Dorsolateral prefrontal cortex (tissue), 122 donors: ENCODE measurements at places on chromosomes 6 and 20.

GRCh38 chr6:71284785-71285184, 3.8 kb upstream of the OGFRL1 start:
- no peak for DNase-seq

- no peak for DNase-seq
Observed at GRCh38 chr20:43415661-43416430, 41.9 kb upstream of the SRSF6 start.

DNA sequence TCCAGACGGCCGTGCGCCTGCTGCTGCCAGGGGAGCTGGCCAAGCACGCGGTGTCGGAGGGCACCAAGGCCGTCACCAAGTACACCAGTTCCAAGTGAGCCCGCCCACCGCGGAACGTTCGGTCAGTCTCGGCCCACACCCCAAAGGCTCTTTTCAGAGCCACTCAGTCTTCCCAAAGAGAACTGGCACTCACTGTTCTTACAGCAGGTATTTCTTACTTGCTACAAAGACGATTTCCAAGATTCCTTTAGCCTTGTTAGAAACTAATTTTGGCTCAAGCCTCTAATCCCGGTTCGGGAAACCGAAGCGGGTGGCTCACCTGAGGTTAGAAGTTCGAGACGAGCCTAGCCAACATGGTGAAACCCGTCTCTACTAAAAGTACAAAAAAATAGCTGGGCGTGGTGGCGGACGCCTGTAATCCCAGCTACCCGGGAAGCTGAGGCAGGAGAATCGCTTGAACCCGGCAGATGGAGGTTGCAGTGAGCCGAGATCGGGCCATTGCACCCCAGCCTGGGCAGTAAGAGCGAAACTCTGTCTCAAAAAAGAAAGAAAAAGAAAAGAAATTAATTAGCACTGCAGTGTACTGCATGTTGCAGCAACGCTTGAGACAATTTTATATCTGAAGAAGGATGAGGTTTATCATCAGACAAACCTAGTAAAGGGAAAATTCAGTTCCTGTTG, 73.1 kb downstream of the OR2B2 start:
- no peak for DNase-seq

- DNase-seq, result no peak
Observed at GRCh38 chr6:113457198-113457597, 399.9 kb upstream of the MARCKS start.

GRCh38 chr20:22385602-22386305, 198.6 kb downstream of the FOXA2 start:
- DNase-seq, result no peak

GRCh38 chr6:33886673-33887144, 82.9 kb upstream of the MLN start:
- no peak for DNase-seq

DNA sequence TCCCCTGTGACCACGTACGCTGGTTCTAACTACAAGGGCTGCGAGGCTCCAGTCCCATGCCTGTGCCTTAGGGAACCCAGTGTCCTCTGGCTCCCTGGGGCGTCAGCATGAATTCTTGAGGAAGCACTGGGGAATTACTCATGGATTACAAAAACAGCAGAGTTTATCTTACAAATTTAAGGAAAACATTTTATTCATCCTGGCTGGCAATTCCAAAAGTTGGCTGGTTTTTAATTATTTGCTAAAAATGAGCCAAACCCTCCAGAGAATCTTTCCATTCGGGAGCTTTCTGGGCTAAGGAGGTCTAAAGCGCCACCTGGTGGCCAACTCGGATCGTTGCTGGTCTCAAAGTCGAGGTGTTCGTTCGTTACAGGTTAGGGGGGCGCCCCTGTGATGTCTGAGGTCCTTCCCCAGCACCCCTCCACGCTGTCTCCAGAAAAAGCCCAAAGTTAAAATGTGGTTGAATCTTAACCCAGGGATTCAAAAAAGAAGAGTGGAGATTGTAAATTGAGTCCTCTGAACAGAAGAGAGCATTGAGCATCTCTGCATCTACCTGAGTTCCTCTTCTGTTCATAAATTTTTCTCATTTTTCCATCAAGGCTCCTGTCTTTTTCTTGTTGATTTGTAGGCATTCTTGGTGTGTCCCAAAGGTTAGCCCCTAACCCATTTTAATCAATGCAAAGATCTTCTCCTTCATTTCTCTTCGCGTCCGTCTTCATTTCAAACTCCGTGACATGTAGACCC, 99.4 kb downstream of the BFSP1 start:
- peak; percentile 75 for DNase-seq

DNA sequence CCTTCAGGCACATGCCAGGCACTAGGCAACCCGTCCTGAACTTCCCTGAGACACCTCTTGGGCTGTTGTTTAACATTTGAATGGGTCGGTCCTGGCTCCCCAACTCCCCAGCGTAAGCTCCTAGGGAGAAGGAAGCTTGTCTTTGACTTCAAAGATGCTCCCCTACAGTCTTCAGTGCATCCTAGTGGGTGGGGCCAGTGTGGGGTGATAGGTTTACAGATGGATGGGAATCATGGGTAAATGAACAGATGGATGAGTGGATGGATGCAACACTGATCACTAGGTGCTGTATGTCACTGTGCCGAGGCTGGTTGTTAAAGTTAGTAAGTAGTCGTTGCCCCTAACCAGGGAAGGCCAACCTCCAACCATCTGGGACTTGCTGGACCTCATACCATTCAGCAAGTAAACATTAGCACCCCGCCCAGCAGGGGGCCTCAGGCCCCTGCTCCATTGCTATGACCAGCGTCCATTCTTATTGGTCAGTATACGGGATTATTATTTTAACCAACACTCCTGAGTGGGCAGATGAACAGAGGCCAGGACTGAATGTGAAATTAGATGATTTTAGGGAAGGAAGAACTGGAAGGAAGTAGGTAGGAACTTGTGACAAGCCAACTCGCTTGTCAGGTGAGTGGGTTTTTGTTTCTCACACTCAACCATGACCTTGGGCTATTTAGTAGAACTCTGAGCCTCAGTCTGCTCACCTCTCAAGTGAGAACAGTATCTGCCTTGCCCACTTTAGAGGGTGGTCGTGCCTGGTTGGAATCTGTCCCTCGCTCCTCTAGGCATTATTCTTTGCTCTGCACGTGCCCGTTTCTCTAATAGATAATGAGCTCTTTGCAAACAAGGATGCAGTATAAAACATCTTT, 82.9 kb upstream of the FOXP4 start:
- DNase-seq, result peak; percentile 8

- no peak for DNase-seq
Observed at GRCh38 chr6:41551857-41552256, 5.7 kb downstream of the FOXP4 start.

GRCh38 chr20:38296433-38296832, 7.5 kb upstream of the BPI start:
- no peak for DNase-seq

DNA sequence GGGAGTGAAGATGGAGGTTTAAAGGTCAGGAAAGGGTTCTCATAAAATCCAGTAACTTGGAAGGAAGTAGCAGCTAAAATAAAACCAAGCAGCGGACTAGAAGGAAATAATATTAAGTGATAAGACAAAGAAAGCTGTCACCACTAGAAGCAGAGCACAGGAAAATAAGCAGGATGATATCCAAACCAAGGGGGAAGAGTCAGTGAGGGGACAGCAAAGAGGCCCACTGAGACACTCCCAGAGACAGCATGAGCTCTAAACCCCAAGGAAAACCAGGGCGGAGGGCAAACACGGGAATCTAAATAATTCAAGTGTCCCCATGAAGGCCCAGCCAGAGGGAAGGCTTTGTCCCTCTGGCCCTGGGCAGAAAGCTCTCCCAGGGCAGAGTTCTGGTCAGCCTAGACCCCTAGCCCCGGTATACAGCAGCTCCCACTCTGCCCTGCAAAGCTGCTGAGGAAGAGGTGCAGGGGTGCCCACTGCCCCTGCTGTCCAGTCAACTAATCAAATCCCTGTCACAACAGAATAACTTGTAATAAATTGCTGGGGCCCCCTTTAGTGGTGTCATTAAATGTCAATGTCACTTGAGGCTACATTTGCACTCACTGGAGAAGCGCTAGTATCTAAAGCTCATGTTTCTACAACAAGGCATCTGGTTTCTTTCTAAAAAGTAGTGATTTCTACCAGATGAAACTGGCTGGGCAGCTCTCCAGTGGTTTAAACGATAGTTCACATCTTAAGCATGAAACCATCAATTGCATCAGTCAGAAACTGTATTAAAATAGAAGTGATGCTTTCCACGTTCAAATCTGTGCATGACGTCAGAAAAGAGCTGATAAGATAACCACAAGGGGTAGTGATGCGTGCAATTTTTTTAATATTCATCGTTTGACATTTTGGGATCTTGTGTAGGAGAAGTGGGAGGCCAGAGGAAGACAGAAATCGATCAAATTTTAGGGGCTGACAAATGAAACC, 13.6 kb downstream of the PDE10A start:
- no peak for DNase-seq

- DNase-seq, result no peak
Observed at GRCh38 chr6:26064619-26065257, 22.5 kb upstream of the HFE start.

- peak; percentile 69 for DNase-seq
Observed at GRCh38 chr20:58892141-58892931, 39.8 kb downstream of the GNAS start.

DNA sequence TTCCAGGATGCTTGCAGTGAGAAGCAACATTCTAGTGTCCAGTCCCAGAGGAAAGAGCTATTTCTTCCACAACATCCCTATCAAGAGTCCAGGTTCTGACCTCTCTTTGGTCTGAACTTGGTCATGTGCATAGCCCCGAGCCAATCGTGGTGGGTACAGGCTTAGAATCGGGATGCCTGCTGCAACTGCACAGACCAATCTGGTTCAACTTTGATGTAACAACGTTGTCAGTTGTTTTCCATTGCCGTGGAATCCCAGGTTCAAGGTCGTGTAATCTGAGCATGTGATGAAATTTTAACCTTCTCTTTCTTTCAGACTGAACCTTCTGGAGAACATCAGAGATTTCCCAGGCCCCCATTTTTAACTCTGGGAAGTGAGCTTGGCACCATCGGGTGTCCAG, 130.5 kb downstream of the ANKRD60 start:
- no peak for DNase-seq

- DNase-seq, result no peak
Observed at GRCh38 chr6:144065213-144065660, 30.1 kb downstream of the SF3B5 start.
